Testis (tissue), 5 donors: ENCODE measurements at places on chromosomes 3 and 15.
A peak's percentile ranks its signal among the peaks of the same experiment; 100 is the strongest.

GRCh38 chr3:72338942-72339669, 509.1 kb downstream of the SHQ1 start:
- no peak for DNase-seq

- no peak for DNase-seq
Observed at GRCh38 chr15:71698030-71698429, 112.3 kb upstream of the NR2E3 start.

GRCh38 chr3:183966361-183966791, 51.3 kb downstream of the ABCC5 start:
- DNase-seq = no peak

GRCh38 chr3:53072653-53073552, 27.0 kb upstream of the SFMBT1 start:
- DNase-seq = peak; percentile 86

DNA sequence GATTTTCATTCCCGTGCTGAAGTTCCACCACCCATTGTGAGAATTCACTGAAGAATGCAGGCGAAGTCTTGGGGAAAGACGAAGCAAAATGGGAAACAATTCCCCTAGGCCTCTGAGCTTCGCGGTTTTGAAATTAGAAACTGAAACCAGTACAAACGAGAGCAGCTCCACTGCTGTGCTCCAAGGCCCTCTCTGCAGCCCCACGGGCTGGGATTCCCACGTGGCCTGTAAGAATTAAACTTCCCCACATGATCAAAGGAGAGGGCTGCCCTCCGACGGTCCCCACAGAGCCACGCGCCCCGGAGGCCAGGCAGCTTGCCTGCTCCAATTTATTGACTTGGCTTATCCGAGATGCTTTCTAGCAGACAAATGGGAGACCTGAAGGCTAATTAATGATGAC, 144.0 kb downstream of the GREM1 start:
- DNase-seq = peak; percentile 47

DNA sequence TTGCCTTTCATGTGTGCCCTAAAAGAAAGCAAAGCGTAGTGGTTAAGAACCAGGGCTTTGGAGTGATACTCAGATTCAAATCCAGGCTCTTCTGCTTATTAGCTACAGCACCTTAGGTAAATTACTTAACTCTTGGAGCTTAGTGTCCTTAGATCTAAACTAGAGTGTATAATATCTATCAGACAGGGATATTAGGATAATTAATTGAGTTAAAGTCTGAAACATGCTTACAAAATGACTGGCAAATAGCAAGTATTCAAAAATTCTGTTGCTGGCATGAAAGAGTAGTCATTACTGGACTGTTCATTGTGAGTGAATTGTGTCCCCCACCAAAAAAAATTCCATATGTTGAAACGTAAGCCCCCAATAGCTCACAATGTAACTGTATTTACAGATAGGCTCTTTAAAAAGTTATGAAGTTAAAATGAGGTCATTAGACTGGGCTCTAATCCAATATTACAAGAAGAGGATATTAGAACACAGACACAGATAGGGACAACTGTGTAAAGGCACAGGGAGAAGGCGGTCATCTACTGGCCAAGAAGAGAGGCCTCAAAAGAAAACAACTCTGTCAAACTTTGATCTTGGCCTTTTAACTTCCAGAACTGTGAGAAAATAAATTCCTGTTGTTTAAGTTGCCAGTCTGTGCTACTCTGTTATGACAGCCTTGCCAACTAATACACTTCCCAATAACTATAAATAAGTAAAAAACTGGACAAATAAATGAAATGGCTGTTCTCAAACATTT, 60.4 kb upstream of the LRRC3B start:
- DNase-seq = no peak

- no peak for DNase-seq
Observed at GRCh38 chr3:160395297-160395696, 3.7 kb downstream of the IFT80 start.
